Posterior cingulate gyrus (tissue), 11 donors: ENCODE measurements at places on chromosomes 3 and 15.
A peak's percentile ranks its signal among the peaks of the same experiment; 100 is the strongest.

DNA sequence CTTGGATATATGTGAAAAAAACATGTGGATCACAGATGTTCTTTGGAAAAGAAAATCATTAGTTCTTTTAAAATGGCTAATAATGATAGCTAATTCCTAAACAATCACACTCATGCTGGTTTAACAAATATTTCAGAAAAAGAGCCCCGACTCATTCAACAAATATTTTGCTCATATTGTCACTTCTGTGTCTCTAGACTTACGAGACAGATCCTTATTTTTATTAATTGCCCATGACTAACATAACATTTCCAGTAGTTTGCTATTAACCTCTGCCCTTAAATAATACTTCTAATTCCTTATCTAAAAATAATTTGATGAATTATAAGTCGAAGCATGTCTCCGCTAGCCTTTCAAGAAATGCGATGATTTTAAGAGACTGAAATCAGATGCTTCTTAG lies 70.4 kb downstream of the SATB1 start:
- DNase-seq, result no peak

- no peak for DNase-seq
Observed at GRCh38 chr3:50518436-50518835, 15.0 kb upstream of the CACNA2D2 start.

GRCh38 chr3:39476783-39477182 lies 9.3 kb downstream of the MOBP start:
- DNase-seq, result no peak

- no peak for DNase-seq
Observed at GRCh38 chr15:51328926-51329325, 9.5 kb downstream of the CYP19A1 start.

DNA sequence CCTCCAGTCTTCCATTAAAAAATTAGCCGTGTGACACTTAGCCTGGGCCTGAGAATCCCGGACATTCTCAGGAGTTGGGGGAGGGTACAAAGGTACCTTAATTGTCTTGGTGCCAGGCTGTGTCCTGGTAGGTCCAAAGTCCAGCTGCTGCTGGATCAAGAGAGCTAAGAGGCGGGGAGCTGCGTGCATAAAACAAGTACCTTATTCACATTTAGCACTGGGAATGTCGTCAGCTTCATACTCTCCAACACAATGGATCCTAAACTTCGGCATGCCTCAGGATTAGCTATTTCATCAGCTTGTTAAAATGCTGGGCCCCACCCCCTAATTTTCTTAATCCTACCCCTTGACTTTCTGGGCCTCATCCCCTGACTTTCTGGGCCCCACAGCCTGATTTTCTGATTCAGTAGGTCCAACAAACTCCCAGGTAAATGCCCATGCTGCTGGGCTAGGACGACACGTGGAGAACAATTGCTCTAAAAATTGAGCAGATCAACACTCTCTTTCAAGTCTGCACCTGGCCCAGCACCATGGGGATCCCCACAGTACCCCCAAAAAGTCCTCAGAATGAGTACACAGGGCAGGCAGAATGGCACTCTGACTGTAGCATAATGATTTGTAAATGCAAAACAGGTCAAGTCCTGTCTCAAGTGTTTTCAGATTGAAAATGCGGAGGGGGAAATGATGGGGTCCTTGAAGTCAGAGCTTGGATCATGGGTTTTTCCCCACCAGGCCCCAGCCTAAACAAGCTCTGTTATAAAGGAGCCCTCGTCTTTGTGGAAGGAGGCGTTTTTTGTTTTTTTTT lies 5.6 kb upstream of the AEN start:
- DNase-seq, result no peak

GRCh38 chr15:39499681-39500080 lies 81.2 kb upstream of the THBS1 start:
- DNase-seq, result no peak

GRCh38 chr15:63973212-63974009 lies 72.9 kb downstream of the DAPK2 start:
- peak; percentile 62 for DNase-seq
